ENCODE measurements at places on chromosomes 7 and 10.

DNA sequence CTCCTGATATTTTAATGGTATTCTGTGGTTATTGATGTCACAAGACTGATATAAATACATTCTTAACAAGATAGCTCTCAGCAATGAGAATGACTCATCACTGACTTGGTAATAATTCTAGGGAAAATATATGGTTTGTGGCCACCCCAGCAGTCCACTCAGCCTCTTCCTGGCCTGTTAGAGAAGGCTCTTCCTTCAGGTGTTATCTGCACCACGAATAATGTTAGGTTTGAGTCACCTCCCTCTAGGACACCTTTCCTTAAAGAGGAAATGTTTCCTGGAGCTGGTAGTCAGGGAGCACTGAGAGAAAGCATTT lies 163.3 kb downstream of the SVIL start:
- DNase-seq = no peak

DNA sequence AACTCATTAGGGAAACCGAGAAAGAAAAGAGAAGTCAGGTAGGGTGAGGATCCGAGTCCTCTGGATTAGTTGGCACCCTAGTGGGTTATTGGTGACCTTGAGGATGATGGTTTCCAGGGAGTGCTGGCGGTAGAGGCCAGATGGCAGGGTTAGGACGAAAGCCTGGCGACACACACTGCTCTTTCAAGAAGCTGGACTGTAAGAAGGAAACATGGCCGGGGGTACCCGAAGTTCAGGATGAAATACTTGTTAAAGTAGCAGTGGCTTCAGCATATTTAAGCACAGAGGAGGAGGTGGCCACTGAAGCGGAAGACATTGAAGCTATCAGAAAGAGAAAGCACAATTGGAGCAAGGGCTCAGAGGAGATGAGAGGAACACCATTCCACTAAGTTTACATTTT lies 224.6 kb downstream of the RELN start:
- no peak for DNase-seq

DNA sequence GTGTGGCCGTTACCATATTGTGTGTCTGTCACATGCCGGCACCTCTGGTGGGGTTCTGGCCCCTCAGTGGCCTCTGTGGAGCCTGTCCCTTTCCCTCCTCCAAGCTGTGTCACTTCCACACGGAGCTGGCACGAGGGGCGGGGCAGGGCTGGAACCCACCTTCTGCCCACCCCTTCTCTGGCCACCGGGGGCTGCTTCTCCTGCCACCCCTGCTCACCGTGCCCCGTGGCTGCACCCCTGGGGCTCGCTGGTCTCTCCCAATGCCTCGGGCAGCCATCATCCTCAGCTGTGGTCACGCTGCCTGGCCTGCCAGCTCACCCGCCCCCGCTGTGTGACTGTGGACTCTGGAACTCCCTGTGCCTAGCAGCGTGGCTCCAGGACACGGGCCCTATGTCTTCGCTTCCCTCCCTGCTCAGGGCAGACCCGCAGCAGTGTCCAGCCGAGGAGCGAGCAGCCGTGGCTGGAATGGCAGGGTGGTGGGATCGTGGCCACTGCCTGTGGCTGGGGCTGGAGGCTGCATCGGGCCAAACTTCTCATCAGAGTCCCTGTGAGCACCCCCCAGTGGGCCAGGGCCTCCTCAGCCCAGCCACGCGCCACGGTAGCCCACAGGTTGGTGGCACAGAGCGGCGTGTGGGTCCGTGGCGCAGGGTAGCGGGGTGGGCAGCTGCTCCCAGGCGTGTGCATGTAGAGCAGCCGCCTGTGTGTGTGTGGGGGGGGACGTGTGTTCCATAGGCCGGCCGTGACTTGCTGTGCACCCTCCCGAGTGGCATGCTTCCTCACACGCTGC lies 8.1 kb downstream of the TTYH3 start:
- DNase-seq = no peak

GRCh38 chr7:107274506-107274905 lies 105.7 kb downstream of the HBP1 start:
- no peak for DNase-seq

- DNase-seq = peak; percentile 50
Measured at GRCh38 chr10:16777473-16778370, 39.5 kb downstream of the RSU1 start.

- DNase-seq = no peak
Measured at GRCh38 chr10:20573924-20574323, 323.2 kb downstream of the NEBL start.

GRCh38 chr10:132369636-132370185 lies 27.3 kb upstream of the PWWP2B start:
- no peak for DNase-seq

DNA sequence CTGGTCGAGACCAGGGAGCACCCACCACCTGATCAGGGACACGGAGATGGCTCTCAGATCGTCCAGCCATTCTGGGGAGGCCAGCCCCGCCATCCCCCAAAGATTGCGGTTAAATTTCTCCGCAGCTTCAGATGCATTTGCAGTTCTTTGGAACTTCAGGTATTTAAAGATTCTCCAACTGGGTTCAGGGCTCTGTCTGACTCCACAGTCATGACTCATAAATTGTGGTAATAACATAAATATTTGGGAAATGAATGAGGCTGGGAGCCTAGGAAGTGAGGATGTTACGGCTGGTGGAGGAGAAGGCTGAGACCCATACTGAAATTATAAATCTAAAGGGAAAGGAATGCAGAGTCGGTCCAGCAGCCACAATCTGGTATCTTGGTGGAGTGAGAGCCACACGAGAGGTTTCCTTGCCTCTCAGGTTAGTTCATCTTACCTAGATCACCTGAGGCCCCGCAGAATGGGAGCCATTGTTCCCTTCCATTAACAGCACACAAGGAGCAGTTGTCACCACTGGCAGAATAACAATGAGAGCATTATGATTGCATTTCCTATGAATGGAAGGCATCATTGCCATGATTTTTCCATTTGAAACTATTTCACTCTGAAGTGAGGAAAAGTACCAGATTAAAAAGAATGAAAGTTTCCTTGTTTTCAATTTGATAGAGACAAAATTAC lies 26.7 kb upstream of the DNAJB6 start:
- DNase-seq = no peak

GRCh38 chr7:39746103-39746819 lies 122.9 kb downstream of the RALA start:
- DNase-seq = peak; percentile 68

DNA sequence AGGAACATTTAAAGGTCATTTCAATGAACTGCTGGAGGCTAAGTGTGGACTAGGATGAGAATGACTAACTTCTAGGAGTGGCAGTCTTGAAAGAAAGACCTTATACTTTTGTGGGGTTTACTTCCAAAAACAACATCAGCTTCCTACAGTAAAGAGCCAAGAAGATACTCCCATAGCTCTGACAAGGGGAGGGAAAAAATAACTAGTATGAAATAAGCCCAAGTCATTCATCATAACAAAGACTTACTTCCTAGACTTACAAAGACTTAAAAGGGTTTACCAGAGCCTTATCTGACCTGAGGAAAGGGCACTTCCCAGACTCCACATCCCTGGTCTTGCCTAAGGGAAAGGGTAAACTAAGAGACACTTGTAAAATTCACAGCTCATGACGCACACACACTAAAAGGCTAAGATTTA lies 31.7 kb downstream of the ARHGAP12 start:
- DNase-seq = no peak

DNA sequence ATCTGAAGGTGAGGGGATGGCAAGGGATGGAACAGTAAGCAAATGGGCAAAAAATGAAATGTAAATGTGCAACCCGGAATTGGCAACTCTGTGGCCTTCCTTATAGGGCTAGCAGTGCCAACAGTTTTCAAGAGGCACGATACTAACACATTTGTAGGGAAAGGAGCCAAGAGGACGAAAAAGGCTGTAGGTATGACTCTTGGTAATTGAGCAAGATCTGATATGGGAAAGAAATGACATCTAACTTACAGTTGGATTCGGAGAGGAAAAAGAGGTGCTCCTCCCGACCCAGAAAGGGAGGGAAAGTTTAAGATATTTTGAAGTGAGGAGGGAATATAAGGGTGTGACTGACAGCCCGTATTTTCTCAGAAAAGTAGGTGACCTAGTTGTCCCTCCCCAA lies 2.1 kb upstream of the CREM start:
- DNase-seq = no peak

- no peak for DNase-seq
Measured at GRCh38 chr10:3980660-3981059, 195.7 kb upstream of the KLF6 start.

- no peak for DNase-seq
Measured at GRCh38 chr7:45072131-45073030, 16.4 kb downstream of the NACAD start.

- no peak for DNase-seq
Measured at GRCh38 chr10:132054564-132054963, 11.2 kb upstream of the JAKMIP3 start.

- no peak for DNase-seq
Measured at GRCh38 chr10:118447478-118448270, 105.5 kb upstream of the FAM204A start.

GRCh38 chr10:836782-837181 lies 94.7 kb downstream of the LARP4B start:
- DNase-seq = no peak

Data from NCI-H345 (cell line).